Kasumi-1 (cell line): ENCODE measurements at places on chromosomes 1 and 21.

- DNase-seq = no peak
These were observed 1.8 kb upstream of the NPPB start for GRCh38 chr1:11860587-11860986.

- no peak for DNase-seq
These were observed 47.6 kb downstream of the SSBP3 start for GRCh38 chr1:54358503-54359168.

- DNase-seq = no peak
These were observed 2.8 kb upstream of the FAM131C start for GRCh38 chr1:16076031-16076864.

GRCh38 chr1:161913482-161914140, 110.1 kb downstream of the OLFML2B start:
- no peak for DNase-seq

DNA sequence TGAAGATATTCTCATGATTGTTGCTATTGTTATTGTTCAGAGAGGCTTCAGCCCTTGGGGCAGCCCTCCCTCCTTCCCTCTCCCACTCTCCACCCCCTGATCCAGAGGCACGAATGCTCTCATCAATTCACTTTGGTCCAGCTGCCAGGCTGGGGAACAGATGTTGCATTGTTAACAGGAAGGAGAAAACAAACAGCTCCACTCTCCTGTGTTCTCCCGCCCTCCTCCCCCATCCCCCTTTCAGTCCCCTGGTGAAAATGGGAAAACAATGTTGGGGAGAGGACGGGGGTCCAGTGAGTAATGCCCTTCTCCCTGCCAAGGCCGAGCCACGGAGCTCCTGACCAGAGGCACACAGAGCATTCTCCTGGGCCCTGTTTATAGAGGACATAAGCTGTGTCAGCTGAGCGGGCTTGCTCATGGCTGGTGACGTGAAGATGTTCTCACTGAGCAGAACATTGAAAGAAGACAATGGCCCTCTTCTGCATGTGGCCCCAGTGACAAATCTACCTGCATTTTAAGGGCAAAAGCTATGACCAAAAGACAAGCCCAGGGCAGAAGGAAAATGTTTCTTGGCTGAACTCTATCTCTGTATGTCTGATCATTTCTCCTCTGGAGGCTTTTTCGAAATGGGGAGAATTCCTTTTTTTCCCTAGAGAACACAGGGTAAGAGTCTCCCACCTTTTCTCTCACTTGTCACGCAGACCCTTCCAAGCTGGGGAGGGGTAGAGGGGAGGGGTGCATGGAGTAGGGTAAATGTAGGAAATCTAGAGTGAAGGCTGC, 111.7 kb downstream of the GLUL start:
- DNase-seq = no peak

DNA sequence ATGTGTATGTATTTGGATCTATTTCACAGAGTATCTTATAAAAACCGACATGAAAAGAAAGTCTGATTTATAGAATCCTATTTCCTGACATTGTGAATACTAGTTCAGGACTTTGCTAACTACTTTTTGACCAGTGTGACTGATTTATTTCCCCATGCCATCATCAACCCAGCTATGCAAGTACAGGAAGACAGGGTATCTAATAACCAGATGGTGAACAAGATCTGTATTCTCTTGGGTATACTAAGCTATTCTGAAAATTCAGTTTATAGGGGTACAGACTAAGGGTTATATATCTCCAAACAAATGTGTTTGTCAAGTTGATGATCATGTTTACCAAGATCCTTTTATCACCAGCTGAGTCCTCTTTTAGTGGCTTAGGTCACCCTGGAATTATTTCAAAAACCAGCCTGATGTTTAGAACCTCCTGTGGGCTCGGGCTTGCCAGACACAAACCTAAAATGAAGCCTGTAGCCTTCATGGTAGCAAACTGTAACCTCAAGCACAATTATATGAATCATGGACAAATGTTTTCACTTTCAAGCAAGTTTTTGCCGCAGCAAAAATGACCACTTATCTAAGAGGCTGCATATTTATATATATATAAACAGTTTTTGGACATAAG, 185.1 kb downstream of the FGGY start:
- no peak for DNase-seq

DNA sequence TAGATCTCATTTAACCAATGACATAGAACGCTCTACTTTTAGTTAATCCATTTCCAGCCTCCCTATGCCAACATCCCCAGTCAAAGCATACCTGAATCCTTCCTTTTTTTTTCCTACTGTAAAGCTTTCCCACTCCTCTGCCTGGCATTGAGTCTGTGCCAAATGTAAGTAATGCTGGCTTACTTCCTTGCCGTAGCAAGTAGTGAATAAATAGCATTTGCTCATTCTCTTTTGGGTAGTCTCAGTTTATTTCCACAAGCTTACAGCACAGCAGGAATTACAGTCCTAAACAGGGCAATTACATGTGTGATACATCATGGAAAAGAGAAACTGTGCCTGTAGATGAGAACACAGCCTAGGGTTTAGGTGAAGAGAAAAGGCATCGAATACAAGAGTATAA, 352.6 kb upstream of the NEGR1 start:
- no peak for DNase-seq

DNA sequence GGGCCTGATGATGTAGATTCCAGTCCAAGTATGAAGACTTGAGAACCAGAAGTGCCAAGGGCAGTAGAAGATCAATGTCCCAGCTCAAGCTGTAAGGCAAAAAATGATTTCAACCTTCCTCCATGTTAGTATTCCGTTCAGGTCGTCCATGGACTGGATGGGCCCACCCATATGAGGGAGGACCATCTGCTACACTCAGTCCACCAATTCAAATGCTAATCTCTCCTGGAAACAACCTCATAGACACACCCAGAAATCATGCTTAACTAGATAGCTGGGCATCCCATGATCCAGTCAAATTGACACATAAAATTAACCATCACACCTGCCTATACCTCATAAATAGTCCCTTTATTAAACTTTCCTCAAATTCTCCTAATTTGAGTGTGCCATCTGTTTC, 73.3 kb upstream of the NFASC start:
- no peak for DNase-seq

GRCh38 chr1:221294242-221294641, 415.0 kb downstream of the HLX start:
- DNase-seq = no peak

GRCh38 chr21:16597753-16598152, 868.0 kb downstream of the USP25 start:
- DNase-seq = no peak

DNA sequence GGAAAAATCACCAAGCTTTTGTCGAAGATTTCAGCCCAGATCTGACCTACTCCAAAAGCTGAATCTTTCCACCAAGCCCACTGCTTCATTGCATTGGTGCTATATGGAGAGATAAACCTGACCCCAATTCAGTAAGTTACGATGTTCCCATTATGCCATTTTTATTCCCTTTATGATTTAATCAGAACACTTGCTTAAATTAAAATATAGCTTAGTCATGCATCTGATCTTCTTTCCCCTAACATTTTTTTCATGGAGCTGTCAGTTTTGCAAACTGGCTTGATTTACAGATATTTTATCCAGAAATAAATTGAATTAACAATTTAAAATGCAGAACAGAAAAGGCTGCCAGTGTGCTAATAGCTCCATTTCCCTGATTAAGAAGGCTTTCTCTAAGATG, 503.5 kb upstream of the C1orf87 start:
- DNase-seq = no peak
